ENCODE measurements at places on chromosomes 2 and 18.

GRCh38 chr18:26863122-26863879 is 2.2 kb downstream of the AQP4 start:
- peak; percentile 90 for DNase-seq

DNA sequence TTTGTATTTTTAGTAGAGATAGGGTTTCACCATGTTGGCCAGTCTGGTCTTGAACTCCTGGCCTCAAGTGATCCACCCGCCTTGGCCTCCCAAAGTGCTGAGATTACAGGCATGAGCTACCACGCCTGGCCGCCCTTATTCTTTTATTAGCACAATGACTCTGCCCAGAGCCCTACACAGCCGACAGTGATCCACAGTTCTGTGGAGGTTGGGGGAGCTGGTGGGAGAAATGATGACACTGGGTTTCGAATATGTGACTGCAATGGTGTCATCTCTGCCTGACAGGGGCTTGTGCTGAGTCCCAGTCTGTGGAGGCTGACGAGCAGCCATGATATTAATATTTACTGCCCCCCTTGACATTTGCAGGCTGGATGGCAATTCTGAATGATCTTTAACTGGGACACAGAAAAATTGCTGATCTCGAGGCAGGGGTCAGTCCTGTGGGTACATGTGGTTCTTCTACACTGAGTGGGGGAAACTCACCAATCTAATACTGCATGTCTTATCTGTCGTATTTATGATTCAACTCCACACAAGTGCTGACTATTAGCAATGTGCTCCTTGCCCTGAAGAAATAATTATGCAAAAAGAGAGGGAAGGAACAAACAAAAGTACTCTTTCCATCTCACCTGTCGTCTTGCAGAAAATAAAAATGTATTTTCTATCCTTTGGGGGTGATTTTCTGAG is 6.3 kb upstream of the CTAGE1 start:
- DNase-seq: no peak

DNA sequence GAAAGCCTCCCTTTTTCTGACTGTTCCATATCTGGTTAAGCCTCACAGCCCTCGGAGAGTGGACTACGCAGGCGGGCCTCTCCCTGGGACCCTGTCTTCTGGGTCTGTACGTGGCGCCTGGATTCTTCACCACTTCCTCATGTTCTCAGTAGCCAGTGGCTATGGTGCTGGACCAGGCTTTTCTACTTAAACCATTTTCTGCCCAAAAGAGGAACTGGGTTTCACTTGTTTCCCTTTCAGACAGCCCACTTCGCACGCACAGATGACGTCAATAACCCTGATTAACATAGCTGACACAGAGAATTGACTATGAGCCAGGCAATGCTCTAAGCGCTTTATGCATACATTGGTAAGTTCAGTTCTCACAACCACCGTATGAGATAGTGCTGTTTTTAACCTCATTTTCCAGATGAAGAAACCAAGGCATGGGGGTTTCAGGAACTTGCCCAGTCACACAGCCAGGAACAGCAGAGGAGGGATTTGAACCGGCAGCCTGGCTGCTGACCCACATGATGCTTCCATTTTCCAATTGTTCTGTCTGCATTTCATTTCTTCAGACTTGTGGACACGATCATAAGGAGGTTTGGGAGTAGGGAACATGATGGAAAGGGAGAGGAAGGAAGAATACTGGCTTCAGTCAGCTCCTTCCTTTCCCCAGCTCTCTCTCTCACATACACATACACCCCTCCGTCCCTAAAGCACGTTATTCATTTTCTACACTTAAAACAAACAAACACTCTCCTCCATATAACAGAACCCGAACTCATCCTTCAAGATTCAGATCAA is 41.7 kb downstream of the MYOM1 start:
- DNase-seq: no peak

- peak; percentile 56 for DNase-seq
These were observed 108.4 kb downstream of the LYPD6B start for GRCh38 chr2:149146876-149147275.

GRCh38 chr2:118902266-118903028 is 39.5 kb upstream of the MARCO start:
- no peak for DNase-seq

DNA sequence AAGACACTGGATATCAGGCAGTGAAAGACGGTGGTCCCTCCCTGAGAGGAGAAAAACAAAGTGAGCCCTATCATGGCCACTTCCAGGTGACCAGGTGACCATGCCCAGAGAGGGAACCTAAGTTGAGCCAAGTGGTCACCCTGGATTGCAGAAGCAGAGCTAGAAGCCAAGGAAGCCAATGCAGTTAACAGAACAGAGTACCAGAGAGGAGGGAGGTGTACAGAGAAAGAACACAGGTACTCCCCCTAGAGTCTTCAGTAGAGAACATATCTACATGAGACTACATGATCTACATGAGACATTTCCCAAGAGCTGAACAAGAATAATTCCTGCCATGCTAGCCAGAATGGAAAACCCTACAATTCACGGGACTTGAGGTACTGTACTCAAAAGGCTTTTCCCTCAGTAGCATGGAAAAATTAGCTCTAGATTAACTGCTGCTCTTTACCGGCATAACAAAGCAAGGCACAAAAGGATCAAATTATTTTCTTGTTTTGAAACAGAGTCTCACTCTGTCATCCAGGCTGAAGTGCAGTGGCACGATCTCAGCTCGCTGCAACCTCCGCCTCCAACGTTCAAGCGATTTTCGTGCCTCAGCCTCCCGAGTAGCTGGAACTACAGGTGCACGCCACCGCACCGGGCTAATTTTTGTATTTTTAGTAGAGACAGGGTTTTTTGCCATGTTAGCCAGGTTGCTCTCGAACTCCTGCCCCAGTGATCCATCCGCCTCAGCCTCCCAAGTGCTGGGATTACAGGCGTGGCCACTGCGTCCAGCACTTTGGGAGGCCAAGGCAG is 23.5 kb downstream of the ROCK2 start:
- DNase-seq: no peak

DNA sequence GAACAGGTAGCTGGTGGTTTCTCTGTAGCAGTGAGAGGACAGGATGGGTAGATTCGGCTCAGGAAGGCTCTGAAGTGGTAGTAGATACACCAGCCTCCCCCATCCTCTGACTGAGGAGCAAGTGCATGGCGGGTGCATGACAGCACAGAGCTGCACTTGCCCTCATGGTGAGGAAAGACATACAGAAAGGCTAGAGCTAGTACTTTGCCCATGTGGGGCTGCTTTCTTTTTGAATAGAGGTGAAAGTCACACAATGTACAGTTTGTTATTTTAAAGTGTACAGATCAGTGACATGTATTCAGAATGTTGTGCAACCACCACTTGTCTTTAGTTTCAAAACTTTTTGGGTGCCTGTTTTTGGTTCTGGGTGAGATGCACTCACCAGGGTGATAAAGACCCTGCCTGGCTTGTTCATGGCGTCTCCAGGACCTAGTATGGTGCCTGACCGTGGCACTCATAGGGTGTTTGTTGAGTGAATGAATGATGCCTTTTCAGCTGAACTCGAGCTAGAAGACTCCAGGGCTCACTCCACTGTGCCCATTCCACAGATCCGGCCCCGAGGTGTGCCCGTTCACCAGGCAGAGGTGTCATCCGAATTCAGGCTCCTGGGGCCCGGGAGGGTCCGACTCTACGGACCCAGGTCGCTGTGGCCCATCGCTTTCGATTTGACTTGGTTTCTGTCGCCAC is 421 bp upstream of the VAMP5 start:
- no peak for DNase-seq

All from endodermal cell (in vitro differentiated cells).